ENCODE measurements at places on chromosomes 5 and 9. TPM values are rescaled to one million over a fixed set of nuclear protein-coding genes. Genes with fewer than 3 reads are reported as not detected.

LTC4S gene
- total RNA-seq: 1.1 TPM

MLANA gene
- total RNA-seq: 27.2 TPM

HRCT1 gene
- not detected for total RNA-seq

LRSAM1 gene
- total RNA-seq: 24.4 TPM

SPATA9 gene
- not detected for total RNA-seq

JAKMIP2 gene
- 18.3 TPM for total RNA-seq

PDZD2 gene
- 50.7 TPM for total RNA-seq

ZFAND5 gene
- 273 TPM for total RNA-seq

CARTPT gene
- not detected for total RNA-seq

NR2F1 gene
- total RNA-seq: 82.4 TPM

SLC34A3 gene
- not detected for total RNA-seq

ADCY2 gene
- total RNA-seq: 17.5 TPM

OR1Q1 gene
- not detected for total RNA-seq

SIT1 gene
- total RNA-seq: not detected

PAPPA gene
- 7.4 TPM for total RNA-seq

RC3H2 gene
- total RNA-seq: 77.6 TPM

ECM2 gene
- 29.1 TPM for total RNA-seq

F12 gene
- total RNA-seq: 1.9 TPM

CCL27 gene
- total RNA-seq: not detected

SLC6A18 gene
- not detected for total RNA-seq

ARID3C gene
- not detected for total RNA-seq

SYK gene
- 5.9 TPM for total RNA-seq

SMIM33 gene
- not detected for total RNA-seq

MYORG gene
- total RNA-seq: 3.0 TPM

NR5A1 gene
- total RNA-seq: not detected

ADGRD2 gene
- total RNA-seq: not detected

SLC6A7 gene
- 0.11 TPM for total RNA-seq

PCDHA12 gene
- 5.1 TPM for total RNA-seq

FAM221B gene
- total RNA-seq: not detected

CNTNAP3 gene
- 34.9 TPM for total RNA-seq

NCS1 gene
- total RNA-seq: 29.7 TPM

PRRX2 gene
- 7.9 TPM for total RNA-seq

DELE1 gene
- 73.4 TPM for total RNA-seq

POLR3G gene
- total RNA-seq: 2.7 TPM

DPYSL3 gene
- 283 TPM for total RNA-seq

PPIC gene
- 31.6 TPM for total RNA-seq

CCDC183 gene
- total RNA-seq: 2.0 TPM

TEX53 gene
- total RNA-seq: not detected

TMEM174 gene
- not detected for total RNA-seq

ERAP2 gene
- total RNA-seq: 2.1 TPM

LCN12 gene
- total RNA-seq: 2.9 TPM

ZNF608 gene
- total RNA-seq: 144 TPM

RGMB gene
- 31.9 TPM for total RNA-seq

ADAMTS19 gene
- 36.0 TPM for total RNA-seq

SEMA6A gene
- 65.3 TPM for total RNA-seq

ITGA1 gene
- total RNA-seq: 51.3 TPM

ECSCR gene
- total RNA-seq: 10.8 TPM

GABRG2 gene
- total RNA-seq: 19.2 TPM

IL13 gene
- not detected for total RNA-seq

KLF4 gene
- 15.4 TPM for total RNA-seq

LCN10 gene
- total RNA-seq: 1.4 TPM

CKMT2 gene
- 32.4 TPM for total RNA-seq

NSMF gene
- 27.7 TPM for total RNA-seq
